Midbrain (tissue), 1 donor: ENCODE measurements at places on chromosomes 4 and X.

- DNase-seq: no peak
Observed at GRCh38 chrX:802846-803245, 172.3 kb downstream of the SHOX start.

DNA sequence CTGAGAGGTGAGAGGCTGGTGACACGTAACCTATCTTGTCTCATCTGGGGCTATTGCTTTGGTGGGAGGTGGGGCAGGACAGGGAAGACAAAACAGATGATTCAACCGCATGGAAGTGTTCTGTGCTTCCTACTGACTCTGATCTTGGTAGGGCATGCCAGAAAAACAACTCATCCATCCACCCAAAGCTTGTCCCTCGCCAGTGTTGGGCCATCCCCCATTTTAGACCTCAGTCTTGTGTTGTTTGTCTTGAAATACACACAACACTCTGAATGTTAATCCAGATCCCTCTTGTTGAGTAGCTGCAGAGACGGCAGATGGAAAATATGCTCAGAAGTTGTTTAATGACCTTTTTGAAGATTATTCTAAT, 377 bp downstream of the CHRNA9 start:
- no peak for DNase-seq

- no peak for DNase-seq
Observed at GRCh38 chr4:14178421-14178820, 550.9 kb upstream of the BOD1L1 start.

DNA sequence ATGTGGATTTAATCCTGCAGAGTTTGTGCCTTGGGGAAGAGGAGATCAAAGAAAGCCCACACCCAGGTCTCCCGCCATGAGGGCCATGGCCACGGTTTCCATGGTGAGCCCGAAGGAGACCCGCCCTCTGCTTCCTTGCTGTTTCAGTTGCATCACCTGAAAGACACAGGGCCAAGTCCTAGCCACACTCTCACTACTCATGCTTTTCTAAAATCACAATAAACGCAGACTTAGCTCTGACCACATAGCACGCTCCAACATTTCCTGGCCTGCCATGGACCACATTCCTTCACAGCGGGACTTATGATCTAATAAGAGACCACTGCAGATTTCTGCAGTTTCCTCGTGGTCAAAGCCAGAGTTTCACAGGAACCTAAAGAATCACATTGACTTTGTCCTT, 426.0 kb upstream of the NR3C2 start:
- no peak for DNase-seq

GRCh38 chr4:106497271-106497670, 128.7 kb upstream of the GIMD1 start:
- DNase-seq: no peak

DNA sequence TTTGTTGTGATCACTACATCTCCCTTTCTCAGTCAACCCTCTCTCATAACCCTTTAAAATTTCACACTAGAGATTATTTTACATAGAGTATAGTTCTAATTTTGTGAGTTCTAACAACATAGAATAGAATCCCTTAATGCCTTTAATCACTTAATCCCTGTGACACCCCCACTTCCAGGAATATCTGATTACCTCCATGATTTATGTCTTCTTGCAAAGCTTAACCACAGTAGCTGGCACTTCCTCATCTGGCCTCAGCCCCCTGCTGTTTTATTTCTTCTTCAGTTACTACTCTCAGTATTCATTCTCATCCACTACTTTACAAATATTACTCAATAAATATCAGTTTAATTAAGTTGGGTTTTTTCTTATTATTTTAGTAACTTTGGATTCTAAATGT, 340.9 kb downstream of the CENPC start:
- no peak for DNase-seq

- DNase-seq: no peak
Observed at GRCh38 chrX:19775830-19776485, 111.4 kb downstream of the SH3KBP1 start.

- no peak for DNase-seq
Observed at GRCh38 chrX:47723689-47724088, 64.7 kb upstream of the UXT start.

GRCh38 chrX:46228389-46228788, 316.8 kb downstream of the ZNF674 start:
- DNase-seq: no peak

GRCh38 chr4:153148791-153149190, 55.5 kb upstream of the TRIM2 start:
- no peak for DNase-seq

DNA sequence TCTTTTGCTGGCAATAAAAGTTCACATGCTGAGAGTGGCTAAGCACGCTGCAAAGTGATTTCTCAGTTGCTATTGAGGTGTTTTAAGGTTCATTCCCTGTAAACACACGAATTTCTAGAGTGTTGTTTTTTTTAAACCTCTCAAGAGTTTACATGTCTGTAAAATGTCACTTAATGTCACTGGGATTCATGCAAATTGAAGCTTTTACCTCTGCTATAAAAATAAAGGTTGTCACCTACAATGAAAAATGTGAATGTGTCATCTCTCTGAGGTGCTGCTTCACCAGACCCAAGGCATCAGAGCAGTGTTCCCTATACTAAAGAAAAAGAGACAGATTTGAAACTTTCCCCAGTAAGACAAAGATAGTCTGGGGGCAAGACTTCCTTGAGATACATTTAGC, 127.0 kb downstream of the PPA2 start:
- DNase-seq: no peak

- DNase-seq: no peak
Observed at GRCh38 chr4:54495091-54495490, 162.7 kb upstream of the KIT start.

DNA sequence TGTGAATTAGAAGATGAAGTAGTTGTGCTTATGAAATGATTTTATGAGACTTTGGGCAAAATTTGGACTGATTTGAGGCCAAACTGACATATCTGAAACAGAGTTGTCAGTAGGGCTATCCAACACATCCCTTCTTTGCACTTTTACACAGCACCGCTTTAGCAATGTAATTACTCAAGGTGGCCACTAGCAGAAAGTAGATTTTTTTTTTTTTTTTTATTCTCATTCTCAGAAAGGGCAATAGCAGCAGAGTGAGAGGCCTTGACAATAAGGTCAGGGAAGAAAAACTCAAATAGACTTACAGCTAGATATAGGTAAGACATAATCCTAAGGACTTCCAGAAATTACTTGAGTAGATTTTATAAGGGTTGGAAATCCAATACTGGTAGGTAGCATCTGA, 414.3 kb downstream of the NAP1L3 start:
- no peak for DNase-seq

- DNase-seq: no peak
Observed at GRCh38 chrX:65781845-65782244, 114.4 kb downstream of the MSN start.

GRCh38 chr4:102862016-102862415, 6.8 kb upstream of the CISD2 start:
- no peak for DNase-seq

DNA sequence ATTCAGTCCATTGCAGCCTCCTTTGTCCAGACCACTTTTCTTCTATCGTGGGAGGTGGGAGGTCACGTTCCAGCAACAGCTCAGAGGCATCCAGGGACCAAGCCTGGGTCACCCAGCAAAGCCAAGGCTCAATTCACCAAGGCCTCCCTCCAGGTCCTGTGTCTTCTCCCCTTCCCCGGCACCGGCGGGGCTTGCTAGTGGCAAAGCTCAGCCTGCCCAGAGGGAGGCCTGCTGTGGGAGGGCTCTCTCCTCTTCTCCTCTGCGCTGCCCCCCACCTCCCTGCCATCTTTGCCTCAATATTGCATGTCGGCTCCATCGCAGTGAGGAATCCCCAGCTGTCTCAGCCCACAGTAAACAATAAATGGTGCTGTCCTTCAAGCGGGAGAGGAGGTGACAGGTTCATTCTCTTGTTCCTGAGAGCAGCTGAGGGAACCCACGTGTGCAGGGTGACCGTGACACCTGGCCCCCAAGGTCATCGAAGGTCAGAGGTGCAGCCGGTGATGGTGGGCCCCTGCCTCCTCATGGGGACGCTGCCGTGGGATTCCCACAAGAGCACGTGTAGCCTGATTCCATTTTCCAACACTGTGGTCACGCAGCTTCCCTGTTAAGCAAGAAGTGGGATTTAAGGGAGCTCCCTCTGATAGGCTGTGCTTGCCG, 111.5 kb upstream of the PSAPL1 start:
- DNase-seq: no peak

GRCh38 chr4:13626492-13627177, 890 bp downstream of the BOD1L1 start:
- DNase-seq: no peak

DNA sequence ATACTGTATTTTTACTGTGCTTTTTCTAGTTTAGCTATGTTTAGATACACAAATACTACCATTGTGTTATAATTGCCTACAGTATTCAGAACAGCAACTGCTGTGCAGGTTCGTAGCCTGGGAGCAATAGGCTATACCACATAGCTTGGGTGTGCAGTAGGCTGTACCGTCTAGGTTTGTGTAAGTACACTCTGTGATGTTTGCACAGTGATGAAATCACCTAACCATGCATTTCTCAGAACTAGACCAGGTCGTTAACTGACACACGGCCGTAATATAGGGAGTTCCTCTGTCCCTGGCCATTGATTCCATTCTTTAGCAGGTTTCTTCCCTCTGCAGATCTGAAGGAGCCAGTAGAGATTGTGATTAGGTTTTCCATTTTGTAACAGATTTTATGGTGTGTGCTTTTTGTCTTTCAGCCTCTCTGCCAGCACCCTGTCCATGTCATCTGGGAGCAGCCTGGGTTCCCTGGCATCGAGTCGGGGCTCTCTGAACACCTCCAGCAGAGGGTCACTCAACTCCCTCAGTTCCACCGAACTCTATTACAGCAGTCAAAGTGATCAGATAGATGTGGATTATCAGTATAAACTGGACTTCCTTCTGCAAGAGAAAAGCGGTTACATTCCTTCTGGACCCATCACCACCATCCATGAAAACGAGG, 59.5 kb downstream of the CLDN22 start:
- DNase-seq: no peak

- DNase-seq: no peak
Observed at GRCh38 chr4:29734343-29735213, 985.6 kb upstream of the PCDH7 start.

DNA sequence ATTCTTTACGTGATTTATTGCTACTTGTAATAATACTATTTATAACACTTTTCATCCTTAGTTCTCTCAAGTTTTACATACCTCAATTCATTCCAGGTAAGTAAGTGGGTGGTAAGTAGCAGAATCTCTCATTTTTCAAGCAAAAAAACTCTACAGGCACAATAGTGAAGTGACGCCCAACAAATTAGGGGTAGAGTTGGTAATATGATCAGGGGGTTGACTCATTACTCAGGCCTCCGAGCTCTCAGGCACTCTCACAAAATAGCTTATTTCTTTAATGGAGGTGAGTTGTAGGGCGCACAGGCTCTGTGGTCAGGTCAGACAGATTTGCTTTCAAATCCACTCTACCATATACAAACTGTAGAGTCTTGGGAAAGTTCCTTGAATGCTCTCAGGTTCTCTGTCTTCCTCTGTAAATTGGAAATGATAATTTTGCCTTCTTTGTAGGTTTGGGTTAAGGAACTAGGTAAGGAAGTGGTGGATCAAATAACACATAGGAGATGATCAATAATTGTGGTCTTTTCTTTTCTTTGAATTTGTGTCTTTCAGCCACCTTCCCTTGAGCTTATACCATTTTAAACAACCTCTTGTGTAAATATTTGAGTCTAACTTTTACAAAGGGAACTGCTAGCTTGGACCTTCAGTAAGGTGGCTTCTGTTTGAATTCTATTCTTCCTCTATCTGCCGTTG, 134.9 kb upstream of the LEF1 start:
- no peak for DNase-seq

DNA sequence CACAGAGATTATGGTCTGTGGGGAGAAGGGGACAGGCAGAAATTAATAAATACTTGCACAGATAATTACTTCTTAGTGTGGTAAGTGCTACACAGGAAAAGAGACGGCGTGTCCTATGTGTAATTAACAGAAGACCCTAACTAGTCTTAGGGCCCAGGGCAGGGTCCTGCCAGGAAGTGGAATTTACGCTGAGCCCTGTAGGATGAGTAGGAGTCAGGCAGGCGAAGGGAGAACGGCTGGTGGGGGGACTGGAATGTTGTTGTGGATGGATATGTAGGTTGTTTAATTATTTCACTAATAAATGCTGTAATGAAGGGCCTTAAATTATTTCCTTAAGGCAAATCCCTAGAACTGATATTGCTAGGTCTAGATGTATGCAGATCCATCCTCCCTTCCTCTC, 26.7 kb upstream of the MFAP3L start:
- no peak for DNase-seq

- no peak for DNase-seq
Observed at GRCh38 chrX:108221301-108221864, 129.8 kb downstream of the ATG4A start.

DNA sequence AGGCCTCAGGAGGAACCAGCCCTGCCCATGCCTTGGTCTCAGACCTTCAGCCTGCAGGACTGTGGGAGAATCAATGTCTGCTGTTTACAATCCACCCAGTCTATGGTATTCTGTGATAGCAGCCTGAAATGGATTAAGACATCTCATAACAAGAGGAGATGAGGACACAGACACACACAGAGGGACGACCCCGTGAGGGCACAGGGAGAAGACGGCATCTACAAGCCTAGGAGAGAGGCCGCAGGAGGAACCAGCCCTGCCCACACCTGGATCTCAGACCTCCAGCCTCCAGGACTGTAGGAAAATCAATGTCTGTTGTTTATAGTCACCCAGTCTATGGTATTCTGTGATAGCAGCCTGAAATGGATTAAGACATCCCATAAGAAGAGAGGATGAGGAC, 3.3 kb downstream of the SLC25A6 start:
- no peak for DNase-seq

DNA sequence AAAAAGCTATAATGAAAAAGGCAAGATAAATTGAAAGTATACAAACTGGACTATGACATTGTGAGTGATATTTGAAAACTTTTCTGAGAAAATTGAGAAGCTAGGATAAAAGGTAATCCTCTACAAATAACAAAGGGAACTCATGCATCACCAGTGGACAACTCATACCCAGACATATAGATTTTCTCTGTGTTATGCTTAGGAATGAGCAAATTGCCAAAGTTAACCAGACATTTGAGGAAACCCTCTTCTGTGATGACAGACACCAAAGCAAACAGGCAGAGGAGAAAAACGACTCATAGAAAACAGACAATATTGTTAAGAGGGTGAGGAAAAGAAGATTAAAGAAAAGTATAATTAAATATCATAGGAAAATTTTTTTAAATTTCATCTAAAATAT, 186.5 kb downstream of the MAB21L2 start:
- no peak for DNase-seq

- no peak for DNase-seq
Observed at GRCh38 chr4:163284304-163284703, 48.1 kb downstream of the NPY1R start.

DNA sequence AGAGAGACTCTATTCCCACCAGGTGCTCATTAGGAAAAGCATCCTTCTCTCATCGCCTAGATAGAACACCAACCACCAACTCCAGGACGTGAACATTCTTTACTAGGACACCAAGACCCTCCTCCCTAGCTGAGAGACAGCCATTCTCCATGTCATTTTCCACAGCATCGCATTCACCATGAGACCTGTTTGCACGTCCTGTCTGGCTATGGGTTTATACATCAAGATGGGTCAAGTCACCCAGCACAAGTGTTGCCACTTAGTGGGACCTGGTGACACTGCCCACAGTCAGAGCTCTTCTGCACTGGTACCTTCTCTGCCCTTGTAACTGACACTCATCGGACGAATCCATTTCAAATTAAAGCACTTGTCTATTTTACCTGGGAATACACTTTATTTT, 17.5 kb downstream of the LRP2BP start:
- no peak for DNase-seq
